ENCODE measurements at places on chromosomes 2 and 18.

GRCh38 chr2:2057125-2057721 lies 273.9 kb downstream of the MYT1L start:
- peak; percentile 77 for DNase-seq

GRCh38 chr2:184734338-184734737 lies 136.0 kb downstream of the ZNF804A start:
- DNase-seq: no peak

GRCh38 chr2:190972213-190972612 lies 41.8 kb downstream of the STAT1 start:
- DNase-seq: no peak

GRCh38 chr2:219460424-219460926 lies 25.8 kb downstream of the SPEG start:
- DNase-seq: no peak

- DNase-seq: no peak
Measured at GRCh38 chr2:85112906-85113625, 20.1 kb upstream of the TCF7L1 start.

GRCh38 chr2:37800176-37800858 lies 124.8 kb upstream of the RMDN2 start:
- DNase-seq: no peak

All from NCI-H2029 (cell line).